Urothelium cell line (cell line): ENCODE measurements at places on chromosomes 6 and 20.

DNA sequence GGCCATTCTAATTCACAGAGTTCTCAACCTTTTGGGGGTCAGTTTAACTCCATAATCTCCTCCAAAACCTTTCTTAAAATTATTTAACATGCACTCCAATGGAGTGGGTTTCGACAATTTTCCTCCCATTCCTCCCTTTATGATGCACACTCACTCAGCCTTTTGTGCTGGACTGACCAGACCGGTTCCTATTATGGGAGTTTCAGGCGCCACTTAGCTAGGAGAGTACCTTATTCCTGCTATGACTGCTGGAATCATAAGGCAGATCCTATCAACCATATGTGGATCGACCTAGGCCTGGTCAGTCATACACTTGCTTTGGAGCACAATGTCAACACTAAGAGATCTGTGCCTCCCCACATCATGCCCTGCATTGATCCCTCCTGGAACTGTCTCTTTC is 63.9 kb upstream of the MOCS1 start:
- no peak for DNase-seq

GRCh38 chr6:23307516-23307915 is 738.1 kb downstream of the HDGFL1 start:
- no peak for DNase-seq

- DNase-seq, result peak; percentile 6
These were observed 685.5 kb upstream of the FLRT3 start for GRCh38 chr20:15022921-15023320.

- DNase-seq, result no peak
These were observed 5.5 kb downstream of the FOXS1 start for GRCh38 chr20:31839782-31840487.

GRCh38 chr6:11404081-11404480 is 133.5 kb upstream of the TMEM170B start:
- DNase-seq, result no peak

DNA sequence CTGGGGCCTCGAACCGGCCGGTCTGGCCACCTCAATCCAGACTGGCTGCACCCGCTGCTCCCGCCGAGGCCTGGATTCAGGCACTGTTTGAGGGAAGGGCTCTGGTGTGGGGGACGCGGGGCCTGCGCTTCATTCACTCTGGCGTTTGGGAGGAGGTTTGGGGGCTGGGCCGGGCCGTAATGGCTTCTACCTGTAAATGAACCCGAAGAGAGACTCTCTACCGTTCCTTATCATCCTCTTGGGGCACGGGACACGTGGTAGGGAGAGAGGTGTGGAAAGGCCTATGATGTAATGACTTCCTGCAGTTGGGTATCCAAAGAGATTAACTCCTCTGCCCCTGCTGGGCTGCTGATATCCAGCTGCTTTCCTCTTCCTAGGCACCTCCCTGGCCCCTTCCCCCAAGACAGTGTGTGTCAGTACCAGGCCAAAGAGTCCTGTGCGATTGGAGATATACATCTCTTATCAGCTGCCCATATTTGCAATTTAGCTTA is 1.8 kb downstream of the FOXO3 start:
- DNase-seq, result peak; percentile 60

DNA sequence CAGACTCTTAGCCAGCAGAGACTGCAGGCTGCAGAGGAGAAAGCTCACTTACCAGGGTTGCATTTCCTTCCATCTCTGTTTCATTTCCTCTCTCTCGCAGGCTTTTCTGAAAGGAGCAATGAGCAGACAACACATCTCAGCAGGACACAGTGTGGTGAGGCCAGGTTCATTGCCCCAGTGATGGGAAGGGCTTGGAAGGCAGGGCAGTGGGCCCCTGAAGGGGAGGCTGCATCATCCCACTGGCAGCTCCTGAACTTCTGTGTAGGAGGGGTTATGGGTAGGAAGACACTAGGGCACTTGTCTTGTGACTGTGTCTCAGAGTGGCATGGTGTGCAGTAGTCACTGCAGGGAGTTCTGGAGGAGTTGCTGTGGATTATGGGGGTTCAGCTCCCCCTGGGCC is 246.8 kb downstream of the QKI start:
- DNase-seq, result no peak

- DNase-seq, result no peak
These were observed 135.5 kb downstream of the CDKAL1 start for GRCh38 chr6:20669571-20670314.

DNA sequence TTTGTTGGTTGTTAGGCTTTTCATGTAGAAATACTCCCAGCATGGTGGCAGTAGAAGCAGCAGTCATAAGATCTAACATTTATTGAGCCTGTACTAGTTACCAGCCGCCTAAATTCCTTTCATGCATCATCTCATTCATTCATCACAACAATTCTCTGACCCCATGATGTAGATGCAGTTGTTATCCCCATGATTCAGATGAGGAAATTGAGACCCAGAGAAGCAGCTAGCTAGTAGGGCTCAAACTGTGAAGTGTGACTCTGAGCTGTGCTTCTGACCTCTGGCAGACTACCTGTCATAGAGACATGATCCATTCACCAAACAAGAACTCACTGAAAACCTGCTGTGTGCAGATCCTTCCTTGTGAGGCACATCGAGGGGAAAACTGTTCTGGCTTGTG is 16.9 kb downstream of the RREB1 start:
- DNase-seq, result no peak

DNA sequence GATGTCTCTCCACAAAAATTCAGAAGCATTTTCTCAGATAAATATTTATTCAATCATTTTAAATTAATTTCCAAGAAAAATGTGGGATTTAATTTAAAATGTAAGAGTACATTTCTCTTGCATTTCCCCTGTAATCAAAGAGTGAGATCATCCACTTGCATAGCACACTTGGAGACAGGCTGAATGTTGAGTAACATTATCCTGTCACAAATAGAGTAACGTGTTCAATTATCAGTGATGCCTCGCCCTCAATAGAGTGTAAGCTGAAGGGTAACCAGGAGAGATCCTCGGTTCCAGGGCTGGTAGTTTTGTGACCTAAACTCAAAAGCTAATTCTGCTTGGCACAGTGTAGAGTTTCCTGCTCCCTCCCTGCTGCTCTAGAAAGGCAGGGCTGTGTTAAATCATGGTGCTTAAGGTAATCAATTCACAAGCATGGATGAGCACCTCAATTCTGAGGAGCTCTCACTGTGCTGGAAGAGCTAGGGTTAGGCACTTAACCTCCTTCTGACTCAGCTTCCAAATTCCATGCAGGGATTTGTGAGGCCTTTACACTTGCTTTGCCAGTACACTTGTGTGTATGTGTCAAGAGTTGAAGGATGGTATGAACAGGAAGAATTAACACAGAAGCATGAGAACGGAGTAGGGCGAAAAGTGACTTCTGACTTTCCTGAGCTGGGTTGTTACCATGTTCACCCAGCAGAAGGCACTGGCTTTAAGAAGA is 56.6 kb downstream of the MMUT start:
- DNase-seq, result no peak

DNA sequence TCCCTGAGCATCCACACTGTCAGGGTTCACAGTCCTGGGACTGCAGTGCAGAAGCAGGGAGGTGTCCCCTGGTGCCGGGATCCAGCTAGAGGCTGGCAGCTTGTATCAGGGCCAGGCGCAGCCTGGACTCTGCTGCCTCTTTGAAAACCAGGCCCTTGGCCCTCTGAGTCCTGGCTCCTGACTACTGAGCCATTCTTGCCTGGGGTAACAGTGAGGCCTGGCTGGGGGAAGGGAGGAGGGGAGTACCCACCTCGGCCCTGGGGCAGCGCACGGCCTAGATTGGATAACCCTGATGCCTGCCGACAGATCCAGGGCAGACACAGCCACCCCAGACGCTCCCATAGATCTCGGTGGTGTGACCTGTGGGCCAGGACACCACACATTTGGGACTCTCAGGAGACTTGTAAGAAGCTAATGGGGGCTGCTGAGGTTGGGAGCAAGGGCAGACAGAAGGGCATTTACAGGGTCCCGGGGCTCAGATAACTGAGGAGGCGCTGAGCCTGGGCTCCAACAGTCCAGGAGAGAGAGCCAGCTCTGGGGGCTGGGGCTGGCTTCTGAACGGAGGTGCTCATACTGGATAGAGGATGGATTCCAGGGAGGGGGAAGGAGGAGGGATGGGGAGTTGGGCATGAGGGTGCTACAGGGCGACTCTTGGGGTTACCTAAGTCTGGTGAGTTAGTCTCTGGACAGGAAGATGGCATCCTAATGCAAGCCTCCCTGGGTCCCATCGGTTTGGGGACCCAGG is 30.5 kb downstream of the SPDEF start:
- DNase-seq, result no peak

- no peak for DNase-seq
These were observed 105.6 kb upstream of the FOXA2 start for GRCh38 chr20:22690000-22690399.

DNA sequence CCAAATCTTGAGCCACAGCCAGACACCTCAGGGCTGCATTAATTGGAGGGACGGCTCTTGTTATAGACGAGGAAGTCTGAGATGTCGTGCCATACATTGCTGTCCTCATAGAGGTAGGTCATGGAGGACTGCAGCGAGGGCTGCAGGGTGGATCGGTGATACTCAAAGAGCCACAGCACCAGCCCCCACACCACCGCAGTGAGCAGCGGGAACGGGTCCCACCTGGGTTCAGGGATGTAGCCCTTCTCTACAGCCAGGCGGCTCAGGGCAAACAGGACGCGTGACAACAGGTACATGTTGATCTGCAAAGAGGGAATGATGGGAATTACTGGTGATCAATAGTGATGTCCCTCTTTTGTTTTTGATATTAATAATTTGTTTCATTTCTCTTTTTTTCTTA is 12.4 kb downstream of the PXMP4 start:
- DNase-seq, result no peak

DNA sequence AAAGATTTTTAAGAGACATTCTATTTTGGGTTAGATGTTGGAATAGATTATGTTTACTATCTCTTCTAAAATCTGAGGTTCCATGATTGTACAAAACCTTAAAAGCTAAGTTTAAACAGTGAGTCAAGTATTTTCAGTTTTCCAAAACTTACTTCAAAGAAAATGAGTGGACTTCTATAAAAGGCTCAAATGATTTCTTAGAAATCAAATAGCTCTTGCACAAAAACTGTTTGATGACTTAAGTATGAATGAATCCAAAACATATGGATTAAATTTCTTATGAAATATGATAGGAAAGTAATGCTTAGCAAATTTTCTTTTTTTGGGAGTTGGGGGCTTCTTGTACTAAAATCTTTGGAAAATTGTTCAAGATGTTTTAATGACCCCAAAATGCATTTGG is 837.3 kb upstream of the SLC35B3 start:
- no peak for DNase-seq

DNA sequence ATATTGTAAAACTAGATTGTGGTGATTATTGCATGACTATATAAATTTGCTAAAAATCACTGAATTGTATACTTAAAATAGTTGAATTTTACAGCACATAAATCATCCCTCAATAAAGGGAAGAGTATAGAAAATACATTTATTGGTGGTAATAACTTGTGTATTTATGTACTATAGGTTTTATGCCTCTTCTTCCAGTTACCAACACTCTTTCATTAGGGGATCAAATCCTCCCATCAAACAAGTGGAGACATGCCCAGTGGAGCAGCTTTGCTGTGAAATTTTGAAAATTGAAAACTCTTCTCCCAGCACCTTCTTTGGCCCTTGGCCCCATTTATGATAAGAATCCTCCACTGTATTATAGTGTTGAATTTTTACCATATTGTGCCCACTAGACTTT is 10.1 kb upstream of the SSR1 start:
- no peak for DNase-seq

GRCh38 chr6:113600551-113601339 is 256.4 kb upstream of the MARCKS start:
- no peak for DNase-seq

DNA sequence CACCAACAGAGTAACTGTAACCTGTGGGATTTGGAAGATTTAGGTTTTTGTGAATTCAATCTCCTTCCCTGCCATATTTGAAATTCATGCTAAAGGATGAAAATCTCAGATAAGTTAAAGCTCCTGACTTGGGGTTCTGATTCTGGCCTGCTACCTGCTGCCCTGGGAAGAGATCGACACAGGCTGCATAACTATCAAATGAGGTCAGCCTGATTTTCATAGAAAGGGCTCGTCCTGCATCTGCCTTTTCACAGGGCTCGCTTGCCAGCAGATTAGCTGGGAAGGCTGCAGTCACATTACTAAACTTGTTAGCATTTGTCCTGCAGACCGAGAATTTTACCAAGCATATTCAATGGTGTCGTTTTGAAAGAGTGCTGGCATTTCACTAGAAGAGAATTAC is 14.6 kb downstream of the GCLC start:
- peak; percentile 32 for DNase-seq

- DNase-seq, result no peak
These were observed 21.7 kb downstream of the RIOK1 start for GRCh38 chr6:7411328-7411727.

DNA sequence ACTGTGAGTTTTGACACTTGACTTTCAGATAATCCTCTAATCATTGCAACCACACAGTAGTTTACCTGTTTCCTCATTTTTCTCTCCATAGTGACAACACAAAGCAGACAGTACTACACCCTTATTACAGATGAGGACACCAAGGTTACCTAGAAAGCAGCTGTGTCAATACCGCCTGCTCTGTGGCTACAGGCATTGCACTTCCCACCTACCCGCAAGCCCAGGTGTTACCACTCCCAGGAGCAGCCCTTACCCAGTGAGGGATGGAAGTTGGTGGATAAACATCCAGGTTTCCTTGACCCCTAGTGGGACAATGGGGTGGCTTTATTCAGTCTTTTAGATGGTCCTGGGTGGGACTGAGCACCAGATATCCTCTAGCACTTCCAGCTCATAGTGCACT is 503.6 kb downstream of the PTPRT start:
- no peak for DNase-seq

- peak; percentile 56 for DNase-seq
These were observed 129.1 kb upstream of the SMLR1 start for GRCh38 chr6:130697995-130698535.

DNA sequence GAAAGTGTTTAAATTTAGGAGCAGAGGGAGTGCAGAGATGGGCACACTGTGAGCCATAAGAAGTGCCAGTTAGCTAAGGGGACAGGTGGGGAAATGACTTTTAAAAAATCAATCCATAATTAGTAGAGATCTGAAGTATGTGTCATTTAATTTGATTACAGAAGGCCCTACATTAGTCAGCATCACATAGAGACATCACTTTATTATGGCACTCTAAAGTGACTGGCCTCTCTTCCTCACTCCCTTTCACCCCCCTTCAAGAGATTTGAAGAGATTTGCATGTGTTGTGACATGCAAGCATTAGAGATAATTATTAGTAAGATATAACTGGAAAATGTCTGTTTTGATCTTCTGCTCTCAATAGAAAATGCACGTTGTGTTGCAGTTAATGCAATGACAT is 86.7 kb downstream of the SLX4IP start:
- DNase-seq, result no peak

- DNase-seq, result no peak
These were observed 110.2 kb downstream of the NKAIN2 start for GRCh38 chr6:123913863-123914262.

DNA sequence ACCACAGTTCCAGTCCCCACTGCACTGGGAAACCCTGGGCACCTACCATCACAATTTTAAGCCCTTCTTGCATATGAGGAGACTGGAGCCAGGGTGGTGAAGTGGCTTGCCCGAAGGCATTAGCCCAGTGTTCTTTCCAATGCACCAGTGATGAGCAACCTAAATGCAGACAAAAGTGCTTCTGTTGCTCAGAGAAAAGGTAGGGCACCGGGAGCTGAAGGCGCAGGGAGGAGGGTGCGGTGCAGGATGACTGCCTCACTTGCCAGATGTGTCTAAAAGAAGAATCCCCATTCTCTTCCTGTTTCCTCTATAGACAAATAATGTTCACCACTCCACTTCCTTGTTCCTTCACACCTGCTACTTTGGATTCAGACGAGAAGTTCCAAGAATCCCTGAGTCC is 86.5 kb downstream of the QRSL1 start:
- DNase-seq, result no peak
